ENCODE measurements at places on chromosomes 12 and 14. TPM values are rescaled to one million over a fixed set of nuclear protein-coding genes. Genes with fewer than 3 reads are reported as not detected.

The NRL gene
- 1.7 TPM for total RNA-seq

The LRTM2 gene
- not detected for total RNA-seq

The AMIGO2 gene
- 95.7 TPM for total RNA-seq

The OTX2 gene
- 0.68 TPM for total RNA-seq

The PLBD2 gene
- total RNA-seq, result 37.7 TPM

The NTS gene
- total RNA-seq, result not detected

The KLRB1 gene
- not detected for total RNA-seq

The CD4 gene
- total RNA-seq, result 0.21 TPM

The CRIP2 gene
- 21.8 TPM for total RNA-seq

The NPFF gene
- not detected for total RNA-seq

The HAL gene
- 0.68 TPM for total RNA-seq

The DEGS2 gene
- 1.2 TPM for total RNA-seq

The DBX2 gene
- not detected for total RNA-seq

The ACADS gene
- total RNA-seq, result 6.2 TPM

The GDF3 gene
- total RNA-seq, result not detected

The LBHD2 gene
- total RNA-seq, result not detected

The TMEM229B gene
- total RNA-seq, result 4.8 TPM

The NUDT14 gene
- total RNA-seq, result 31.1 TPM

The KCNC2 gene
- not detected for total RNA-seq

The GLIPR1L2 gene
- 0.93 TPM for total RNA-seq

The OLR1 gene
- under 0.01 TPM for total RNA-seq

The TSPAN19 gene
- total RNA-seq, result not detected

The PPFIA2 gene
- not detected for total RNA-seq

The SLC17A8 gene
- total RNA-seq, result not detected

The KRT76 gene
- total RNA-seq, result not detected

The AGAP2 gene
- 0.07 TPM for total RNA-seq

The TPI1 gene
- total RNA-seq, result 622 TPM

The TAS2R9 gene
- total RNA-seq, result 0.14 TPM

The FAM181A gene
- not detected for total RNA-seq

The VPS29 gene
- total RNA-seq, result 48.8 TPM

The DNAI7 gene
- total RNA-seq, result under 0.01 TPM

The GPR132 gene
- total RNA-seq, result under 0.01 TPM

The GLI1 gene
- 0.14 TPM for total RNA-seq

The KLHL33 gene
- not detected for total RNA-seq

The CLEC1B gene
- total RNA-seq, result not detected

The CACNB3 gene
- 19.0 TPM for total RNA-seq

The ADAM21 gene
- 0.14 TPM for total RNA-seq

The TOMM20L gene
- total RNA-seq, result not detected

The HCAR1 gene
- total RNA-seq, result not detected

The HOXC11 gene
- not detected for total RNA-seq

The IL26 gene
- total RNA-seq, result not detected

The PLEK2 gene
- total RNA-seq, result 27.8 TPM

The PRPF40B gene
- total RNA-seq, result 18.5 TPM

The P2RX7 gene
- under 0.01 TPM for total RNA-seq

The AMN gene
- 2.0 TPM for total RNA-seq

The FOXA1 gene
- 8.3 TPM for total RNA-seq

The BAZ2A gene
- 17.1 TPM for total RNA-seq

The RASAL1 gene
- total RNA-seq, result 1.8 TPM

The CLEC9A gene
- total RNA-seq, result not detected

The NDRG2 gene
- total RNA-seq, result 33.4 TPM

The RPGRIP1 gene
- not detected for total RNA-seq

The EXOC3L4 gene
- total RNA-seq, result not detected

The CD163L1 gene
- total RNA-seq, result 0.14 TPM

The CLEC4A gene
- under 0.01 TPM for total RNA-seq

The ITGB7 gene
- 3.1 TPM for total RNA-seq

The LHX5 gene
- under 0.01 TPM for total RNA-seq

Measured in nasal cavity respiratory epithelium epithelial cell of viscerocranial mucosa (primary cell).